ENCODE measurements at places on chromosomes 3 and 15. TPM values are rescaled to one million over a fixed set of nuclear protein-coding genes. Genes with fewer than 3 reads are reported as not detected.

AADACL2 gene
- not detected for total RNA-seq

MYZAP gene
- total RNA-seq, result 0.84 TPM

SLC6A1 gene
- total RNA-seq, result 2.3 TPM

CCDC80 gene
- total RNA-seq, result 1,615 TPM

ARID3B gene
- total RNA-seq, result 10.9 TPM

RPP25 gene
- 5.8 TPM for total RNA-seq

- H3K36me3 ChIP-seq, result peaks cover 12% of the 10 kb centered on the region
- H3K4me3 ChIP-seq, result no peak overlapping the region
- no peaks in the 10 kb centered on the region for H3K27me3 ChIP-seq
- no peak overlapping the region for H3K27ac ChIP-seq
These were observed 46.6 kb downstream of the DPP8 start for GRCh38 chr15:65470866-65471265.

GRCh38 chr3:172981407-172981983 lies 159.5 kb downstream of the SPATA16 start:
- peaks cover under 1% of the 10 kb centered on the region for H3K27me3 ChIP-seq
- H3K36me3 ChIP-seq, result no peaks in the 10 kb centered on the region
- no peak overlapping the region for H3K4me3 ChIP-seq
- DNase-seq, result no peak

DNA sequence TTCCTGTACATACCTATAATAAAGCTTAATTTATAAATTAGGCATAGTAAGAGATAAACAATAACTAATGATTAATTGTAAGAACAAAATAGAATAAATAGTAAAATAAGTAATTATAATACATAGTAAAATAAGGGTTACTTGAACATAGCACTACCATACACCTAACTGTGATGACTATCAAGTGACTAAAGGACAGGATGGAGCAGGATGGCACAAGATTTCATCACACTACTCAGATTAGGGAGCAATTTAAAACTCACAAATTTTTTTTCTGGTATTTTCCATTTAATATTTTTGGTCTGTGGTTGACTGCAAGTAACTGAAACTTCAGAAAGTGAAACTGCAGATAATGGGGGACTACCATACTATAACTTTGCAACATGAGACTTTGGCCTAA lies 14.8 kb downstream of the RFX7 start:
- H3K27me3 ChIP-seq, result no peaks in the 10 kb centered on the region
- H3K36me3 ChIP-seq, result no peaks in the 10 kb centered on the region
- no peak overlapping the region for H3K4me3 ChIP-seq
- DNase-seq, result no peak

DNA sequence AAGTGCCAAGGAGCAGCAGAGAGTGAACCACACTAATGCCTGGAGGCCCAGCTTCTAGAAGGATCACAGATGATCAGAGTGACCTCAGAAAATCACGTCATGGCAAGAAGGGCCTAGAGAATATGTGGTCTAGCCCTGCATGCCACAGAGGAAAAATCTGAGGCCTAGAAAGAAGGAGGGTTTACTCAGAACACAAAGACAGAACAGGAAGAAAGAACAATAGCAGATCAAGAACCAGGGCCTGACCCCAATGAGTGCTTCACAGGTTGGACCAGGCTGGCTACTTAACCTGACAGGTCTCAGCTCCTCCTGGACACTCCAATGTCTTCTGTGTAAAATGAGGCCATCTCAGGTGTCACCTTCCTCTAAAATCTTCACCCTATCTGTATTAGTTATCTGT lies 14.2 kb downstream of the RAB6B start:
- DNase-seq, result no peak
- no peaks in the 10 kb centered on the region for H3K36me3 ChIP-seq
- no peak overlapping the region for H3K4me3 ChIP-seq
- H3K27me3 ChIP-seq, result no peaks in the 10 kb centered on the region
- no peaks in the 10 kb centered on the region for H3K4me1 ChIP-seq
- no peak overlapping the region for H3K27ac ChIP-seq

DNA sequence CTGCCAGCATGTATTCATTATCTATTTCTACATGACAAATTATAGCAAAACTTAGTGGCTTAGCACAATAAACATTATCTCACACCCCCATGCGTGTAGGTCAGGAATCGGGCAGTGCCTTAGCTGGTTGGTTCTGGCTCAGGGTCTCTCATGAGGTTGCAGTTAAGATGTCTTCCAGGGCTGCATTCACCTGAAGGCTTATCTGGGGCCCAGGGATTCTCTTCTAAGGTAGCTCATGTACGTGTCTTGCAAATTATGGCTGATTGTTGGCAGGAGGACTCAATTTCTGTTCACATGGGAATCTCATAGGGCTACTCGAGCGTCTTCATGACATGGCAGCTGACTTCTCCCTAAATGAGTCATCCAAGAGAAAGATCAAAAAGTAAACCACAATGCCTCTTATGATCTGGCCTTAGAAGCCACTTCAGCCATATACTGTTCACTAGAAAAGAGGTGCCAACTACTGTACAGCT lies 42.9 kb upstream of the TSC22D2 start:
- no peaks in the 10 kb centered on the region for H3K4me1 ChIP-seq
- H3K27me3 ChIP-seq, result no peaks in the 10 kb centered on the region
- H3K36me3 ChIP-seq, result no peaks in the 10 kb centered on the region
- no peak for DNase-seq
- no peak overlapping the region for H3K27ac ChIP-seq

- no peaks in the 10 kb centered on the region for H3K27me3 ChIP-seq
- no peak for DNase-seq
- no peak overlapping the region for H3K27ac ChIP-seq
- H3K36me3 ChIP-seq, result no peaks in the 10 kb centered on the region
These were observed 137.7 kb downstream of the IGF1R start for GRCh38 chr15:98785807-98786621.
